ENCODE measurements at places on chromosomes 13 and 19.

DNA sequence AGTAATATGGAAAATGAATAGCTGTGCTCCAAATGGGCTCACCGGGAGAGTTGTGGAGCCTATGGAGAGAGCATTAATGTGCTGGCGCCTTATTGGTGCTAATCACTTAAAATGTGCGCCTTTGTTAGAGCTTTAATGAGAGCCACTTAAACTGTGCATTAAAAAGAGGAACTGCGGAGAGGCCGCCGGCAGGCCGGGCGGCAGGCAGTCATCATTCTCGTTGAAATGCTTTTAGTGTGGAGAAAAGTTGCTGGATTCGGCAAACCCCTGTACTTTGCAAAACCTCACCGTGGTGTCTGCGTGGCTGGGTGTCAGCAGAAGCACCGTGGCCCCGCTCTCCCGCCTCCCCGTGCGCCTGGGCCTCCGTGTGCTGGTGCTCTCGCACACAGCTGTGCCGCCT lies 105.5 kb downstream of the KDM4B start:
- DNase-seq: no peak

- DNase-seq: no peak
Observed at GRCh38 chr13:44296856-44297255, 76.8 kb upstream of the SERP2 start.

- DNase-seq: no peak
Observed at GRCh38 chr13:67519356-67519755, 289.2 kb upstream of the PCDH9 start.

GRCh38 chr19:13132471-13133180 lies 14.6 kb downstream of the NACC1 start:
- no peak for DNase-seq

DNA sequence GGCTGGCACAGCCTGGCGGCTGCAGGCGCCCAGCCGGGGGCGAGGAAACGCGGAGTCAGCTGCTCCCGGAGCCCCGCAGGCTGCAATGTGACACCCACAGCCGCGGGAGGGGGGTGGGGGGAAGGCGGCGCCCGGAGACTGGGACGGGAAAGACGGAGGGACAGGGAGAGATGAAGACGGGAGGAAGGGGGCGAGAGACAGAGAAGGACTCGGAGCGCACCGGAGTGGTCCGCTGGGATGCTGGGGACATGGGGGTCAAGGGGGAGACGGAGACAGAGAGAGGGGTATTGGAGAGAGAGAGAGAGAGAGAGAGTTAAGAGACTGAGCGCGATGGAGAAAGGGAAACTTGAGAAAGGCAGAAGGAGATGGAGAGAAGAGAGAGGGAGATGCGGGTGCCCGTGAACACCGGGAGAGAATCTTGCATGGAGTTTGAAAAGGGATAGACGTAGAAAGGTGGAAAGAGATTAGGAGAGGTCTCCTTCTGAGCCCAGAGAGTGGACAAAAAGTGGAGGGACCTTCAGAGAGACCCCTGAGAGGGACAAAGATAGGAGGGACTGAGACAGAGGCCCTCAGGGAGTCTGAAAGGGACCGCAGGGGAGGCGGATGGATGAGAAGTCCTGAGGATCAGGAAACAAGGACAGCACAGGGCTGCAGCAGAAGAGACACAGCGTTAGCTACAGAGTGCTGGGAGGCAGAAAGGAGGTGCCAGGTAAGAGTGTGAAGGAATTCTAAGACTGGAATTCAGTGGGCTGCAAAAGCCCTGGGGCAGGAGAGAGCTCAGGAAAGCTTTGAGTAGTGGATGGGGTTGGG lies 1.0 kb downstream of the SCN1B start:
- no peak for DNase-seq

DNA sequence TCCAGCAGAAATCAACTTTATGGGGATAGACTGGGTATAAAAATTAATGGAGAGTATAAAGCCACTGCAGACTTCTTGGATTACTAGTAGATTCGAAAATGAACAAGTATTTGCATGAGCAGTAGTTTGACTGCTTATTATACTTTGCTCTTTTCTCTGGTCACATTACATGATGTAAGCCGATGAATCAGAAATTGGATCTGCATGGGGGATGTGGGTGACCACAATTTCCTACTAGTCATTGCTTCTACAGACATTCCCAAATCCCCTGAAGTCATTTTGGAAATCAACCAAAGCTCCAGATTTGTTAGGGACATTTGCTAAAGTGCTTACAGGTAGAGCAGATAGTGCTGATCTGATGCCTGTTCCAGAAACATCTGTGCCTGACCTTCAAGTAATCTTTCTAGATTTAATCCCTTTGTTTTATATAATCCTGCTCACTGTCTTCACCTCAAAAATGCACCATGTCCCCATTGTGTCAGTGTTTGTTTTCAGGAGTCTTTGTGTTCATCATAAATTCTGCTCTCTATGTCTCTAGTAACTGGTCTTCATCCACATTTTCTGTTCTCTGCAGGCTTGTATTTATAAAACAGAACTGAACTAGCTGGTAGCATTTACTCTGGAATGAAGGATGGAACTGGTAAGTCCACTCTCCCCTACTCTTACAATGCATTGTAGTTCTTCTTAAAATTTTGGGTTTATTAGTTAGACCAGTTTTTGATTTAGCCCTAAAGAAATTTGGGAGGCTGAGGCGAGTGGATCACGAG lies 201.5 kb upstream of the CSNK1A1L start:
- DNase-seq: no peak

GRCh38 chr13:86445206-86445605 lies 646.0 kb upstream of the SLITRK6 start:
- no peak for DNase-seq

- DNase-seq: no peak
Observed at GRCh38 chr13:106232681-106233080, 302.8 kb downstream of the EFNB2 start.

Measured in D341Med (cell line).